ENCODE measurements at places on chromosomes 1 and 21.

DNA sequence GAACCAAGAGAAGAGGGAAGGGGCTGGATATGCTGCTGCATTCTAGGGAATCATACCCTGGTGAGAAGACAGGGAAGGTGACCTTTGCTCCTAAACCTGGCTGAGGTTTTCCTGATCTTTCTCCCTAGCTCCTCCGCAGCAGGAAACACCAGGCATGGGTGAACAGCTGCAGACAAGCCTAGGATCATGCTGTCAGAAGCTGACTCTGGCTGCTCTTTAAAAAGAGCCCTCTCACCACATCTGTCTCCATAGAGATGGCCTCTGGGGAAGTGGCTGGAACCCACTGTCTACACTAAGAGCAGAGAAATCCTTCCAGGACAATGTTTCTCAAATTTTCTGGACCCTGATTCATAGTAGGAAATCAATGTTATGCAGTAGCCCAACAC, 57.6 kb downstream of the CD34 start:
- no peak for DNase-seq

GRCh38 chr1:100629391-100629790, 90.2 kb upstream of the VCAM1 start:
- DNase-seq = no peak

GRCh38 chr1:223150443-223150842, 7.4 kb upstream of the TLR5 start:
- no peak for DNase-seq

DNA sequence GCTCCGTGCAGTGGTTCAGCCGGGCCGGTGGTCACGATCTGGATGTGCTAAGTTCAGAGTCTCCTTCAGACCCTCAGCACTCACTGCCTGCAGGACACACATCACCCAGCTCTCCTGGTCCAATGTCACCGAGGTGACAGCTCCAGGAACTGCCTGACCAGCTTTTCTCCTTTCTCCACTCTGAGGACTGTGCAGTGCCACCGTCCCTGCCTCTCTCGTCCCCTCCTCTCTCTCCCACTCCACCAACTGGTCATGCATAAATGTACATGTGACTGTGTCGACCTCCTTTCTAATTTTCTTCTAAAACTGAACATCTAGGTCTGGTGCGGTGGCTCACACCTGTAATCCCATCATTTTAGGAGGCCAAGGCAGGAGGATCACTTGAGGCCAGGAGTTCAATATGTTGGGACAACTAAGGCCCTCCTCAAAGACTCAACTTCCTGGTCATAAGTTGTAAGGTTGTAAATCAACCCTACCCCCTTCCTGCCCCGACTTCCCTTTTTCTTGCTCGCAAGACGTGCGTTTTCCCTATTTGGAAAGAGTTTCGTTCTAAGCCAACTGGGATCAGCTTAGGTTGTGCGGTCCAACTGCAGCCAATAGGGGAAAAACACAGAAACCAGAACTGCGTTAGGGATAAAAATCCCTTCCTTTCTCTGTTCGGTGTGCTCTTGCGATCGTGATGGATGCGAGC, 53.1 kb downstream of the MEGF6 start:
- DNase-seq = no peak

- DNase-seq = no peak
These were observed 28.2 kb upstream of the KCNJ6 start for GRCh38 chr21:37944496-37944895.

DNA sequence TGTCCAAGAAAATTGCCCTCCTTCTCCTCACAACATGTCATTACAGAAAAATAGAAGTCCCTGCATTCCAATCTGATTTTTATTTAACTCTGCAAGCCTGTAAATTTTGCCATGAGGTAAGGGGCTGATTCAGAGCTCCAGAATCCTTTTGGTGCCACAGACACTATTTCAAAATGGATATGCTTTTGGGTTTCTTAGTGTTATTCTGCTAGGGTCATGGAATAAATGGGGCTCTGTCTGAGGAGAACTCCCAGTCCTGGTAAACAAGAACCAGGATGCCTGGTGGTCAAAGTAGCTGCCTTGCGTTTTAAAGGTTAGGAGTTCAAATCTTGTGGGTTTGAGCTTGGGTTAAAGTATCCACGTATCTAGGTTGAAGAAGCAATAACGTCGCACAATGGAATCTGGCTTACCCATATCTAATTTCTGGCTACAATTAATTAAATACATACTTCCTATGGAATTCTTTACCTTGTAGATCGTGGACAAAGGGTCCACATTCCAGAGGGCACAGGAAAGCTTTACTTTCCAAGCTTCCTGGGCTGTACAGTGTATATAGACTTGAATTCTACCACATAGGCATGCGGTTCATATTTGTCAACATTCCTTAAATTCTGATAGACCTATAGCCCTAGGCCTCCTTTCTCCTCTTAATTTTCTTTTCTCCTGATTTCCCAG, 98.0 kb upstream of the CDC42BPA start:
- DNase-seq = no peak

- DNase-seq = no peak
These were observed 22.6 kb downstream of the RCAN1 start for GRCh38 chr21:34592120-34592955.

DNA sequence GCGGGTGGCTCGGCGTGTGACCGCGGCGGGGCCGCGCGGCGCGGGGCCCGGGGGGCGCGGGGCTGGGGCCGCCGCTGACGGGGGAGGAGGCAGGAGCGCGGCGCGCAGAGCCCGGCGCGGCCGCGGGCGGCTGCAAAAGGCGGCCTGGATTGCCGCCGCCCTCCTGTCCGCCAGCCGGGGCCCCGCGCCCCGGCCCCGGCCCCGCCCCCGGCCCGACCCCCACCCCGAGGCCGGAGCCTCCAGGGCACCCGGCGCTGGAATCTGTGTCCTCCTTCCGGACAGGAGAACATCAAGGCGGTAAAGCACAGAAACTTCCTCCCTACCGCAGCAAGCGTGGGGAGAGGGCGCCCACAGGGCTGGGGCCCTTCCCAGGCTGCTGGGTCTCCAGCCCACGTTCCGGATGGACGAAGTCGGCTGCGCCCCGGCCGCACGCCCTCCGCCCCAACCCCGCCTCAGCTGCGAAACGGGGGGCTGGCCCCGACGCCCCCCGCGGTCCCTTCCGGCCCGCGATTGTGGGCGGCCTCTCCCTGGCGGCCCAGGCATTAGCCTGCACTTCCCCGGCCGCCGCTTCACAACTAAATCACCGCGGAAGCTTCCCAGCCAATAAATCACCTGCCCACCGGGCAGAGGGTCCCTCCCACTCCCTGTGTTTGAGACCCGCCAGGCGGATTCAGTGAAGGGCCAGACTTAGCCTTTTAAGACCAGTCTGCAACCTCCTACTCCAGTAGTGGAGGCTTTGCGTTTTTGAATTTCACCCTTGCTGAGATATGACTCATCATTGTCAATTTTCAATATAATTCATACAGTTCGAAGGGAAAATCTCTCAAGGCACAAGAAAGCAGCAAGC, 106.0 kb downstream of the SLC45A1 start:
- DNase-seq = peak; percentile 72

- DNase-seq = no peak
These were observed 16.5 kb upstream of the LHX4 start for GRCh38 chr1:180213401-180214170.

- peak; percentile 82 for DNase-seq
These were observed 123.0 kb downstream of the PEX14 start for GRCh38 chr1:10597492-10598388.

GRCh38 chr21:15207635-15208370, 143.0 kb upstream of the NRIP1 start:
- no peak for DNase-seq

DNA sequence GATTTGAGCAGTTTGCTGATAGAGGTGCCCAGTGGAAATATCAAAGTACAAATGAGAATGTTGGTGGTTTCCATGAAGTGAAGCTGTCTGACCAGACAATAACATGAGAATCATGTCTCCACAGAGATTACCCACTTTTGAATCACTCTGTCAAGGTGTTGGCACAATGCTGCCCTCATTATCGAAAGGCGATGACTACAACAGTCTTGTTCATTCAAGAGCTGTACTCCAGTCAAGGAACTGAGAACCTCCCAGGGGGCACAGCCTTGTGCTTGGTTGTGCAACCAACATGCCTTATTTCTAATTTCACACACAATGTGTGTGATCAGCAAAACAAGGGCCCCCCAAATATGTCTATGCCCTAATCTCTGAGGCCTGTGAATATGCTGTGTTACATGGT, 35.7 kb downstream of the ETS2 start:
- no peak for DNase-seq

GRCh38 chr1:225999912-226000337, 782 bp upstream of the SDE2 start:
- no peak for DNase-seq

DNA sequence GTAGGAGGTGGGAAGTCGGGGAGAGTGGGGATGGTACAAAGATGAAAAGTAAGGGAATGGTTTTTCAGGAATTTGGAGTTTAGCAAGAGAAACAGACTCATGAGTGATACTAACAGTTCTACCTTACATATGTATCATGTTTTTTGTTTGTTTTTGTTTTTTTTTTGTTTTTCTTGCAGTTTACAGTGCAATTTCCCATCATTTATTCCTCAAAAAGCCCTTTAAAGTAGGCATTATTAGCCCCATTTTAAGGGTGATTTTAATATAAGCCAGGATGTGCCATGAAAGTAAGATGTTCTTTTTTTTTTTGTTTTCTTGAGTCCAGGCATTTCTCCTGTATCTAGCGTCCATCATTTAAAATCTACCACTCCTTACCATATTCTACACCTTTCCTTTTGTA, 13.8 kb upstream of the TRIM45 start:
- DNase-seq = no peak

- DNase-seq = no peak
These were observed 423.7 kb downstream of the MRPL39 start for GRCh38 chr21:25183577-25183976.

DNA sequence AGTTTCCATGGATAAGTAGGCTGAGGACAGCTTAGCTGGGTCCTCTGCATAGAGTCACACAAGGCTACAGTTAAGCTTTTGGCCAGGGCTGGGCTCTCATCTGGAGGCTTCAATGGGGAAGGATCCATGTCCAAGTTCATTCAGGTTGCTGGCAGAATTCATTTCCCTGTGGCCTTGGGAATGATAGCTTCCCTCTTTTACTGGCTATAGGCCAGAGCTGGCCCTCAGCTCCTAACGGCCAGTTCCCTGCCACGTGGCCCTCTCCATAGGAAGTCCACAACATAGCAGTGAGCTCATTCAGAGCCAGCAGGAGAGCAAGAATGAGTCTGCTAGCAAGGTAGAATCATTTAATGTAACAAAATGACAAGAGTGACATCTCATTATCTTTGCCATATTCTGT, 15.1 kb upstream of the PODN start:
- DNase-seq = peak; percentile 40

DNA sequence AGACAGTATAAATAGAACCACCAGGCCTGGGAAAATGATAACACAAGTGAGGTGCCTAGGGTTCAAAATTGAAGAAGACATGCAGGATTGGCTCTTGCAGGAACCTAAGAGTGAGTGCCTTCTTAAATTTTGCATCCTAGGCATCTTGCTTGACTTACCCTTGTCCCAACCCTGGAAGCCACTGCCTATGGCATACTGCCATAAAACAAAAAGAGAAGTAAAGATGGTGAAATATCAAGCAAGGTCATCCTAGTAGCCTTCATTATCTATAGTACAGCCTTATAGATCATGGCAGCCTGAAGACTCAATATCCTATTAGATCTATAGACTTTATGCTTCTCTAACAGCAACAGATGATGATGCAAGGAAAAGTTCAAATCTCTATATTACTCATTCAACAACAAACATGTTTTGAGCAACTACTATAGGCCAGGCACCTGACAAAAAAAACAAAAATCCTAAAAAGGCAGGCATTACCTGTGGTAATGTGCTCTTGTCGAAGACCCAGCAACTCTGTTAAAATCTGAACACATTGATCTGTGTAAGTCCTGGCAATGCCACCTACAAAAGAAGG, 6.3 kb downstream of the AP4B1 start:
- DNase-seq = no peak

DNA sequence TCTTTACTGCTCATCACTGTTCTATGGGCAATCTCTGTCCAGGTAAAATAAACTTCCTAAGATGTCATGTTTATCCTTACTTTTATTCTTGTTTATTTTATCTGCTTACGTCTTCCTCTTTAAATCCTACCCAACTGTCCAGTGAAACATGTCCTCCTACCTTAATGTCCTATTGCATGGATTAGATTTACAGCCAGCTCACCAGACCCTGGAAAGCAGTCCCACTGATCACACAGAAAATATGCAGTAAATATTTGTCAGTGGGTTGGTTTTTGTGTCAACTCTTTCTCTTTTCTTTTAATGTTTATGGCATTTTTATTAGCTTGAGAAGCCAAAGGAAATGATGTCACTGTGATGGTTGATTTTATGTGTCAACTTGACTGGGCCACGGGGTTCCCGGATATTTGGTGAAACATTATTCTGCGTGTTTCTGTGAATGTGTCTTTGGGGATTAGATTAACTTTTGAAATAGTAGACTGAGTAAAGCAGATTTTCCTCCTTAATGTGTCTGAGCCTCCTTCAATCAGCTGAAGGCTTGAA, 258.3 kb downstream of the SRGAP2C start:
- no peak for DNase-seq

DNA sequence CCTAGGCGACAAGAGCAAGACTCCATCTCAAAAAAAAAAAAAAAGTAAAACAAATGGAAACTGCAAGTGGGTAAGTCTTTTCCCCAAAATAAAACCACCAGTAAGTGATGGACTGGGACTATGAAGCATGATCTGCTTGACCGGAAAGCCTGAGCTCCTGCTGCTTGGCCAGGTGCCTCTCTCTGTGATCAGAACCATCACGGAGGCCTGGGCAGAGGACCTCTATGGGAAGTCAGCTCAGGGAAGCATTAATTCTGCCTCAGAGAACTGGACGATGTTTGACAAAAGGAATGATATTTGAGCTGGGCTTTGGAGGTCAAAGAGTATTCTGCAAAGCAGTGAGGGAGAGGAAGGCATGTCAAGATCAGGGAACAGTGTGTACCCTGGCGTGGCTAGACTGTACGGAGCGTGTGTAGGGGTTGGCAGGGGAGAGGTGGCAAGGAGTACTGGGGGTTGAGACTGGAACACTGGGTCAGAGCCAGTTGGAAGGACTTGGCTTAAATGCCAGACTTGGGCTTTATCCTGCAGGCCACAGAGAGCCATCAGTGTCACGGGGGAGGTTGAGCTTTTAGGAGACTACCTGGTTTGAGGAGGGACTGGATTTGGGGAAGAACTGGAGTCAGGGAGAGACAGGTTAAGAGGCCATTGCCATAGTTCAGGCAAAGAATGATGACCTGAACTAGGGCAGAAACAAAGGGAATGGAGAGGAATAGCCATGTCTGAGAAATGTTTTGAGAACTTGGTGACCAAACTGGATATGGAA, 16.4 kb downstream of the ATP1A2 start:
- no peak for DNase-seq

GRCh38 chr21:42349420-42350317, 1.1 kb downstream of the TFF2 start:
- no peak for DNase-seq

- DNase-seq = no peak
These were observed 71.2 kb upstream of the RUNX3 start for GRCh38 chr1:25001125-25001915.
